Fibroblast of skin of right biceps (primary cell): ENCODE measurements at places on chromosomes 4 and X.
A peak's percentile ranks its signal among the peaks of the same experiment; 100 is the strongest.

- no peak for DNase-seq
Measured at GRCh38 chr4:90234916-90235547, 107.8 kb downstream of the CCSER1 start.

GRCh38 chr4:28639747-28640146, 1779.1 kb downstream of the STIM2 start:
- no peak for DNase-seq

DNA sequence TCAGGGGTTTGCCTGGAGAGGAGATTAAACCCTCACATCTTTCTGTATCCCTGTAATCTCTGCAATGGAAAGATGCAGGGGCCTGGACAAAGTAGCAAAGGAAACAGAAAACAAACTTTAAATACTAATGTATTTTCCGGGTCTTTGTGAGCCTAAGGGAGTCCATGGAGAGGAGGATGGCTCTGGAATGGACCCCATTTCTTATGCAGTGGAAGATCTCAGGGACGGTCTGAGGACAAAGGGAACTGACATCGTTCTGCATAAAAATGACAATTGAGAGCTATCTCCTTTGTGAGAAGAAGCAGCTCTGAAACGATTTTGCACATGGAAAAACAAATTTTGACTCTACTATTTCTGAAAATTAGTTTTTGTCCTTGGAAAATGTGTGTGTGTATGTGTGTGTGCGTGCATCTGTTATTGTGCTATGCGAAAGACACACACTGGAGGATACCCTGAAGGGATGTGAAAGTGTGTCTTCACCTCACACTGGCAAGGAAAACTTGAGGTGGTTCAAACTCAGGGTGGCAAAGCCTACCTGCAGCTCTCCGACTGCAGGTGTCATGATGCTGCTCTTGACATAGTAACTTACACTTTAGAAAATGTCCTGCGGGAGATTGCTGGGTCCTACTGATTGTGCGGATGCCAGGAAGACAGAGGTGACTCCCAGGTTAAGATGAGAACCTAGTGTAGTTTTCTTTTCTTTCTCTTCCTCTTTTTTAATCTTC, 126.4 kb upstream of the JADE1 start:
- DNase-seq = no peak

- DNase-seq = no peak
Measured at GRCh38 chrX:68288127-68288526, 145.2 kb downstream of the OPHN1 start.

- no peak for DNase-seq
Measured at GRCh38 chrX:2545144-2545543, 44.4 kb upstream of the DHRSX start.

DNA sequence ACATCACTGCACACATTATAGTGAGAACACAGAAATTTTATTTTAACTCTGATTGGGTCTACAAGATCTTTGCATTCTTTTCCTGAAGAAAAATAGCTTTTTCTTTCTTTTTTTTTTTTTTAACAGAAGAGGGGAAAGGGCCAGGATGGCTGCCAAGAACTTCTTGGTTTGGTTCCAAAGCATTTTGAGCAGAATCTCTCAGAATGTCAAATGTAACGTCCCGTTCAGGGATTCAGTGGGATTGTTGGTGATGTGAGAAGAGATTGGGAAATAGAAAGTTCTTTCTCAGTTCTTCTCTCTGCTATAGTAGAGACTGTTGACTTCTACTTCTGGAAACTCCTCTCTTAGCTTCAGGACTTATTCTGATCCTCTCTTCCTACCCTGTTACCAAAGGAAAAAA, 70.9 kb upstream of the CBR4 start:
- peak; percentile 81 for DNase-seq

GRCh38 chrX:38513112-38513742, 48.1 kb upstream of the TSPAN7 start:
- DNase-seq = no peak

DNA sequence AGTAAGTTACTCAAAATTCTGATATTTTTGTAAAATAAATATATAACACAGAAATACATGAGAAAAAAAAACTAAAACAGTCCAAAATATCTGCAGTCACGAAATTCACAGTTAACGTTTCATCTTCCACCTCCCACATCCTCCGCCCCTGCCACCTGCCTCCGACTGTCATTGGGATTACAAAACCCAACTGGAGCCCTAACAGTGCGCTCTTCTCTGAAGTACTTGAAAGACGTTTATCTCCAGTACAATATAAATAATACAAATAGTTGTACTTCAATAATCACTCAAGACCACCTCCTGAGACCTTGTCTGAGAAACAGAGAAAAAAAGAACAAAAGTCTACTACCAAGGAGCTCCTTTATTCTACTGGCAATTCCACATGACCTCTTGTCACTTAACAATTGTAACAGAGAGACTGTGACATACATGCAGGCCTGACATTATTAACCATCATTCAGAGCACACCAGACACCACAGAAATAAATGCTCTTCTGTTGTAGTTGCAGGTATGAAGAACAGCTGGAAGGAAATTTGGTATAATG, 280.6 kb downstream of the PPP3CA start:
- DNase-seq = no peak

DNA sequence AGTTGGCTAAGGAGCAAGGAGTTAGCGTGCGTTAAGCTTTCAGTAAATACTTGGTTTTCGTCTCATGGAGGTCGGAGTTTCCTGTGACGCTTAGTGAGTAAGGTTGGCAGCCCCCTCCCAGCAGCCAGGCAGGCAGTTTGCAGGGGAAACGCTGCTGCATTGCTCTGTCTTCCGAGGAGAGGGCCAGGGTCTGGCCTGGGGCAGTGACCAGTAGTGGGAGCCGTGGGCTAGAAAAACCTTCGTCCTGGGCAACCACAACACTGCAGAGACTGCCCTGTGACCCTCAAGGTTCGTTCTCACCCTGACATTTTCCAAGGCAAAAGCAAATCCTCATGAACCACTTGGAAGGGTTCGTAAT, 432 bp downstream of the TMEM175 start:
- no peak for DNase-seq

GRCh38 chrX:139429913-139430312, 100.6 kb upstream of the F9 start:
- no peak for DNase-seq

- DNase-seq = no peak
Measured at GRCh38 chr4:1194010-1194900, 21.9 kb upstream of the SPON2 start.

DNA sequence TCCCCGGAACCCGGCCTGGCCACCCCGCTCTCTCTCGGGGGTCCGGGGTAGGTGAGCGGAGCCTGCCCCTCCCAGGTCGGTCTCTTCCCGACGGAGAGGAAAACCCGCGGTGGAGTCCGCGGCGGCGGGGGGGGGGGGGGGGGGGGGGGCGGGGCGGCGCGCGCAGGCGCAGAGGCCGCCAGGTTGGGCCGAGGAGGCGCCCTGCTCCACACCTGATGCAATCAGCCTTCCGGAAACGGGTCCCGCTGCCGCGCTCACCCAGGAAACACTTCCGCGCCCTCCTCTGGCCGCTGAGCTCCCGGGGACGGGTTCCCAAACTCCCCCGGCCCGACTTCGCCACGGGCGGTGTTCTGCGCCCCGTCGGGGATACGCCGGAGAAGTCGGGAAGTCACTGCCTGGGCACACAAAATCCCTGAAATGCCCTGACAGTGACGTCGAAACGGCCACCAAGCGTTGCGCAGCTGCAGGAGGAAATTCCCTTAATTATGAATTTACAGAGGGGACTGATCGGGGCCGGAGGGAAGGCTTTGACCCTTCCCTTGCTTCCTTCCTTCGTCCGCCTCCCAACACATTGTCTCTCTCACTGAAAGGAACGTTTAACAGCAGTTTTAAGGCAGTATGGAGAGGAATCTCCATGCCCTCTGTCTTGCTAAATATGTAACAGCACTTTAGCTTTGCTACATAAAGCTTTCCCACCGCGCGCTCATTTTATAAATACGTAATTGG, 2.1 kb upstream of the APBB2 start:
- peak; percentile 83 for DNase-seq

DNA sequence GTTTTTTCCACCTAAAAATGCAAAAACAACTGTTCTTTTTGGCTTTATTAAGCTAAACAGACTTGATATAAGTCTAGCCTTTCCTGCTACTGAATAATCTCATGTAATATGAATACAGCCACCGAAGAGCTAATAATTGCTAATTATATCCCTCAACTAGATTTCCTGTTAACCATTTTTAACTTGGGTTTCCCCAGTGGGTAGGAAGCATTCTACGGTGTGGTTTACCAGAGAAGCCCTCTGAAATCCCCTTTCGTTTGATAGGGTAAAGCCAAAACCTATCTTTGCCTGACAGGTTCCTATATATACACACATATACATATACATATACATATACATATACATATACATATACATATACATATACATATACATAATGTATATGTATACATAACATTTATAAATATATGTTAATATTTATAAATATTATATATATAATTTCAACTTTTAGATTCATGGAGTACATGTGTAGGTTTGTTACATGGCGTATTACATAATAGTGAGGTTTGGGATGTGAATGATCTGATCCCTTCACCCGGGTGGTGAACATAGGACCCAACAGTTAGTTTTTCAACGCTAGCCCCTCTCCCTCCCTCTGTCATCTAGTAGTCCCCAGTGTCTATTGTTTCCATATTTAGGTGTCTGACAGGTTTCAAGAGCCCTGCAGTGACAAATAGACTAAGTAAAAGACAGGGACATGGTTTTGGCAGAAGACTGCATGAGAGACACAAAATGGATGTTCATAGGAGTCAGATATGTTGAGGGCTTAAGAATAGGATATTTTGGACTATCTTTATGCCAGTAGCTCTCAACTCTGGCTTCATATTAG, 62.4 kb downstream of the ATXN3L start:
- no peak for DNase-seq

DNA sequence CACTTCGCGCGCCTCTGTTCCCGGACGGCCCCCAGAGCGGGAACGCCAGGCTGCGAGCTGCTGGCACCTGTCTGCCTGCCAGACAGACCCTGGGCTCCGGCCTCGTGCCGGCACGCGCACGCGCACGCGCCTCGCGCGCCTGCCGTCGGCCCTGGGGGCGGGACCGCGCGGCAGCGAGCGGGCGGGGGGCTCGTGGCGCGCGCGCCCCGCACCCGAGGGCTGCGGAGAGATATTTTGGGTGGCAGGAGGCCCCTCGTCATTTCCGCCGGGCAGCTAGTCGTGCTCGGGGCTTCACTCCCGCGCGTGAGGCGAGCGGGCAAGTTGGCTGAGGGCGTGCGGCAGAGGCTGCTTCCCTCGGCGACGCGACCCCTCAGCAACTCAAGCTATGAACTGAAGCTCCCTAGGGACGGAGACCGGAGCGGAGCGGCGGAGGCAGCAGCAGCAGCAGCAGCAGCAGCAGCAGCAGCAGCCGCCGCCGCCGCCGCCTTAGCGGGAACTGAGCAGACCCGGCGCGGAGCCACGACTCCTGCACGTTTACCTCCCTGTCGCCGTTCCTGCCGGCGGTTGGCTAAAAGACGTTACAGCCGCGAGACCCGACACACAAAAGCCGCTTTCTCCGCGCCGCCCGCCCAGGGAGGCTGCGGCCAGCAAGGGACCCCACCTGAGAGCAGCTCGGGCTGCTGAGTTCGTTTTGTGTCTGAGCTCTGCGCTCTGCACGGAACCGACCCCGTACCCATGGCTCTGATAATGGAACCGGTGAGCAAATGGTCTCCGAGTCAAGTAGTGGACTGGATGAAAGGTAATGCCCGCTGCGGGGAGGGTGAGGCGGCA, at the start of gene CNKSR2:
CNKSR2 (plus strand) TSS at position 256 of the 831 bp plus-strand sequence; CDS start at position 736, 480 bp downstream.
- peak; percentile 37 for DNase-seq

GRCh38 chr4:26854701-26855100, 5.9 kb upstream of the STIM2 start:
- DNase-seq = no peak

DNA sequence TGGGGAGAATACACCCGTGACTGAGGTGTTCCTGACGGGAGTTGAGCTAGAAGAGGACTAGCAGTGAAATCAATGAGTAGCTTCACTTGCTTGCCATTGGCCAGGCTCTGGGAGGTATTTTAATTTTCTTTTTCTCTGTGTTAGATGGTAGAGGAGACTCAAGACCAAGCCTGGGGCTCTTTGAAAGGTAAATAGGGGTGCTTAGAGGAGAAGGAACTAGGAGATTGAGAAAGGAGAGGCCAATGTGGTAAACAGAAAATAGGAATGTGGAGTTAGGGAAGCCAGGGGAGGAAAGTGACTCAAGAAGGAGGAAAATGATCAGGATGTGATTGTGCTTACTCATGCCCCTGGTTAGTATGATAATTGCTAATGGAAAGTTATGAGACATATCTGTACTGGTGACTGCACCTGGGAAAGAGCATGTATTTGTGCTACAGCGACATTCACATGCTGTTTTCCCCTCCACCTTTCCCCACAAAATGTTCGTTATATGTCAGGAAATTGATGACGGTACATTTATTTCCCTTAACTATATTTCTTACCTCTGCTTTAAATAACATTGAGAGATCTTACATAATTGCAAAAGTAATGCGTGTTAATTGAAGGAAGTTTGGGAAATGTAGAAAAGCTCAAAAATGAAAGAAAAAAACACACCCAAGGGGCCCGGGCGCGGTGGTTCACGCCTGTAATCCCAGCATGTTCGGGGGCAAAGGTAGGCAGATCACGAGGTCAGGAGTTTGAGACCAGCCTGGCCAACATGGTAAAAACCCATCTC, 16.9 kb upstream of the LRBA start:
- peak; percentile 69 for DNase-seq

- DNase-seq = no peak
Measured at GRCh38 chr4:180994722-180995121, 1248.5 kb upstream of the TENM3 start.

DNA sequence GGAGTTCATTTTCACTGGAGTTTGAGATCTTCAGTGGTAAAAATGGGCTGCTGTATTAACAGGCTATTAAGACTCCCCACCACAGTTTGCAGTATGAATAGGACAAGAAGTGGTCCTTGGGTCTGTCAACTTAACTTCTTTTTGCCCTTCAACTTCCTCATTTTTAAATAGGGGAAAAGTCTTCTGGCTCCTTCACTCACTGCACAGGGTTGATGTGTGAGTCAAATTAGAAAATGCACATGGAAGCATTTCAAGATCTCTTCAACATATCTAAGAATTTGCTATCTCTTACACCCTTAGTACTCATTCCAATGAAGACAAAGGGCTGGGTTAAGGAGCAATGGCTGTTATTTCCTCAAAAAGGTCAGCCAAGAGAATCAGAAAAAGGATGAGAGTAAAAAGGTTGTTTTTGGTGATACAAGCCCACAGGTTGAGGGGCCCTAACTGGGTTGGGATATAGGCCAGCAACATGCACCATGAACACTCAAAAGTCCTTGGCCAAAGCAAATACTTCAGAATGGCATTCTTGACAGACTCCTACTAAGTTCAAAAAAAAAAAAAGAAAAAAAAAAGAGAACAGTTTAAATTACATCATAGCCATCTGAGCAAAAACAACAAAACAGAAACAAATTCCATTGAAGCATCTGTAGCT, 13.4 kb downstream of the PDE5A start:
- DNase-seq = no peak

DNA sequence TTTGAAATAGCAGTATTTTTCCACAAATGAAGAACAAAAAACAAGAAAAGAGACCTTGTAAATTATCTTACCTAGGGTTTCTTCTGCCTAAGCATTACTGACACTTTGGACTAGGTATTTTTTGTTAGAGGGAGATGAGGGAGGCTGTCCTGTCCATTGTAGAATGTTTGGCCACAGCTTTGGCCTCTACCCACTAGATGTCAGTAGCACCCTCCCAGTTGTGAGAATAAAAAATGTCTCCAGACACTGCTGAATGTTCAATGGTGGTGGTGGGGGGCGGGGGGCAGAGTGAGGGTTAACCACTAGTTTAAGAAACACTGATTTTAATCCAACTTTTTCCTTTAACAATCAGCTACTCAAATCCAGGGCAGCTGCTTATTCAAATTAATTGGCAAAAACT, 25.8 kb downstream of the OTUD4 start:
- peak; percentile 28 for DNase-seq

- DNase-seq = no peak
Measured at GRCh38 chr4:112245383-112245782, 13.8 kb downstream of the AP1AR start.
